ENCODE measurements at places on chromosomes 2 and 18. TPM values are rescaled to one million over a fixed set of nuclear protein-coding genes. Genes with fewer than 3 reads are reported as not detected.

KIAA2012 gene
- not detected for total RNA-seq

GPR45 gene
- not detected for total RNA-seq

SIX3 gene
- 0.14 TPM for total RNA-seq

KCMF1 gene
- total RNA-seq = 77.7 TPM
